ENCODE measurements at places on chromosomes 16 and 17.

- DNase-seq: peak; percentile 98
Measured at GRCh38 chr17:81553018-81553615, 964 bp upstream of the FAAP100 start.

GRCh38 chr17:73433501-73433900, 121.7 kb upstream of the CDC42EP4 start:
- no peak for DNase-seq

- no peak for DNase-seq
Measured at GRCh38 chr17:21602176-21602575, 90.1 kb upstream of the KCNJ18 start.

DNA sequence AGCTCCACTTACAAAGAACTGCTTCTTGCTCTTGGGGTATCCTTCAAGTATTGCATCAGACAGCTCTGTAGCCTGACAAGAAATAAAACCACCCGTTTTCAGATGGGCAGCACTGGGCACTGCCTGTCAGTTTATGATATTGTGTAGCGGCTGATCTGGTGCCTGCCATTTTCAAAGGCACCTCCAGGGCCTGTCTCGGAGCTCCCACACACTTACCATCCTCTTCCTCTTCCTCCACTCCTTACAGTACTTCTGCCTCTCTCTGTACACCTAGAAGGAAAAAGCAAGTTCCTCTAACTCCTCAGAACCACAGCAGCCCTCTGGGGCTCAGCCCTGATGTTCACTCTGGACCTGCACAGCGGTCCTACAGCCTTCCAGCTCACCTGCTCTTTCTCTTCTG, 4.4 kb downstream of the PSMC3IP start:
- DNase-seq: no peak

DNA sequence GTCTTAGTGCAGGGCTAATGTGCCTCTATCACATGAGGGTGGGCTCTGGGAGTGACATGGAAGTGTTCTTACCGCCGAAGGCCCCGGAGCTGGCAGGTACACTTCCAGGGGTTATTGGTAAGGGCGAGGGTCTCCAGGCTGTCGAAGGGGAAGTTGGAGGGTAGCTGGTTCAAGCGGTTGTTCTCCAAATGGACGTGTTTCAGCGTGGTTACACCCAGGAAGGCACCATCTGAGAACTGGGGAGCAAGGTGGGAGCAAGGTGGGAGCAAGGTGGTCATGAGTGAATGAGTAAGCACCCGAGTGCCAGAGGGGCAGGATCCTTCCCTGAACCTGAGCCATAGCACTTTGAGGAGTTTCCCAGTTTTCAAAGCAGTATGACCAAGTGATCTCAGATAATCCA, 3.0 kb downstream of the CHAD start:
- no peak for DNase-seq

DNA sequence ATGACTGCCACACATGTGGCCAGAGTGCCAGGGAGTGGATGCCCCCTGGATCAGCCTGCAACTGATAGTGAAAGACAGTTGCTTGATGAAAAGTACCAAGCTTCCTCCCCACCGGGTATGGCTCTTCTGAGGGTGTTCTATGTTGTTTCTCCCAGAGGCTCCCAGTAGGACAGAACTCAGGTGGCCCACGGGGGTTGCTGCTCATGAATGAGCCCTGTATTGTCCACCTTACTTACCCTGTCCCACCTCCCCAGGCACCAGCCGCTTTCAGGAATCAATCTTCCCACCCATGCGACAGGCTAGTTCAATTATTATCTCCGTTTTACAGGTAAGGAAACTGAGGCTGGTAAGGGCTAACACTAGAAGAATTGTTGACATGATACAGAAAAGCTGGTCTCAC, 34.9 kb upstream of the RGS9 start:
- no peak for DNase-seq

- DNase-seq: no peak
Measured at GRCh38 chr16:27226976-27227705, 23.8 kb downstream of the KDM8 start.

- no peak for DNase-seq
Measured at GRCh38 chr16:80167657-80168390, 373.0 kb upstream of the DYNLRB2 start.

DNA sequence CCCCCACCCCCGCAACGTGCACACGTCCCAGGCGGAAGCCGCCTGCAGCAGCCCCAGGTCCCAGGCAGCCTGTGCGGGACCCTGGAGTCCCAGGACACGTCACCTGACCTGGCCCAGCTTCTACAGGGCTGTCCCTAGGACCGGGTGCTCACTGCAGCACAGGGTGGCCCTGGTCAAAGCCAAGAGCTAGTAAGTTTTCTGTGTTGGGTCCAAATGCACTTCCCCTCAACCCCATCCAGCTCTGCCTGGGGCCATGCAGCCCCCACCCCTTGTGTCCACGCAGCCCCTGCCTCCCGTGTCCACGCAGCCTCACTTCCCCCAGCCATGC, 22.1 kb upstream of the PVALEF start:
- no peak for DNase-seq

GRCh38 chr16:87993901-87994300, 42.7 kb downstream of the BANP start:
- no peak for DNase-seq

All from SK-MEL-5 (cell line).